Fibroblast of skin of left quadriceps (primary cell): ENCODE measurements at places on chromosomes 7 and 10.
A peak's percentile ranks its signal among the peaks of the same experiment; 100 is the strongest.

GRCh38 chr10:116336866-116337265 is 12.6 kb downstream of the CCDC172 start:
- DNase-seq, result no peak

DNA sequence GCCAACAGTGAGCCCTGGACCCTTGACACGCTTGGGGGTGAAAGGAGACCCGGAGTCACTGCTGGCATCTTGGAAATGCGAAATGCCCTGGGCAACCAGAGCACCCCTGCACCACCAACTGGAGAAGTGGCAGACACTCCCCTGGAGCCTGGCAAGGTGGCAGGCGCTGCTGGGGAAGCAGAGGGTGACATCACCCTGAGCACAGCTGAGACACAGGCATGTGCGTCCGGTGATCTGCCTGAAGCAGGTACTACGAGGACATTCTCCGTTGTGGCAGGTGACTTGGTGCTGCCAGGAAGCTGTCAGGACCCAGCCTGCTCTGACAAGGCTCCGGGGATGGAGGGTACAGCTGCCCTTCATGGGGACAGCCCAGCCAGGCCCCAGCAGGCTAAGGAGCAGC is 98.5 kb downstream of the TACC2 start:
- no peak for DNase-seq

GRCh38 chr10:4807761-4808507 is 18.1 kb upstream of the AKR1E2 start:
- DNase-seq, result peak; percentile 57

- DNase-seq, result no peak
Measured at GRCh38 chr7:66169616-66170015, 35.5 kb upstream of the TPST1 start.
